ENCODE measurements at places on chromosomes 11 and 22. TPM values are rescaled to one million over a fixed set of nuclear protein-coding genes. Genes with fewer than 3 reads are reported as not detected.

- DNase-seq: no peak
Observed at GRCh38 chr11:112368381-112368780, 107.7 kb upstream of the PLET1 start.

DNA sequence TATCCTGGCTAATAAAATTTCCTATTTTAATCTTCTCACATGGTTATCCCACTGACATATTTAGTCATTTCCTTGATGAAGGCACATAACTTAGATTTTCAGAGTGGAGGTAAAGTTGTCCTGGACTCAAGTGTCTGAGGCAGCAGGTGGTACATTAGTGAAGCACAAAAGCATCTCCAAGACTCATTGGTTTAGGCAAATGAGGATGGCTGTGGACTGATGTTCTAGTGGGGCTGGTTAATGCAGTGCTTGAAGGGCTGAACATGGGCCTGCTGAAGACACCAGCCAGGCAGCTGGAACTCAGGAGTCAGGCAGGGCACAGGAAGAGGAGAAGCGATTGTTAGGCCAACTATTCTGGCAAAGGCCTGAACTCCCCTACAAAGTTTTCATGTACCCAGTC is 76.3 kb upstream of the SESN3 start:
- no peak for DNase-seq

- DNase-seq: no peak
Observed at GRCh38 chr22:44925465-44926123, 84.2 kb downstream of the PHF21B start.

AGBL2 gene
- not detected for total RNA-seq

DNA sequence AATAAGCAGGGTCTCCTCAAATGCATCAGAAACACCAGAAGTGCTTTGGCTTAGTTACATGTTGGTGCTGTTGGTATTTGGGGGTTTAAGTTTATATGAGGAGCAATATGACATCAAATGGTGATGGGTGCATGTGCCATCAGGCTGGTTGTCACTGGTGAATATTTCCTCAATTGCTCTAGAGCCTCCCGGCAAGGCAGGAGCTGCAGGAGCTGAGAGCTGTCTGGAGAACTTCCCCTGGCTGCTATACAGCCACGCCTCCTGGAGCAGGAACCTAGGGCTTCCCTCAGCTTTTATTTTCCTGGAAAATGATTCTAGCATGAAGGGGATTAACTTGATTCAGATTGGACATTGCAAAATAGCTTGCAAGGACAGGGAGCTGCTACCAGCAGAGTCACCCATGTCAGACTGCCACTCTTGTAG is 15.8 kb downstream of the IGLL5 start:
- DNase-seq: no peak

TBX1 gene
- total RNA-seq: 0.24 TPM

DNA sequence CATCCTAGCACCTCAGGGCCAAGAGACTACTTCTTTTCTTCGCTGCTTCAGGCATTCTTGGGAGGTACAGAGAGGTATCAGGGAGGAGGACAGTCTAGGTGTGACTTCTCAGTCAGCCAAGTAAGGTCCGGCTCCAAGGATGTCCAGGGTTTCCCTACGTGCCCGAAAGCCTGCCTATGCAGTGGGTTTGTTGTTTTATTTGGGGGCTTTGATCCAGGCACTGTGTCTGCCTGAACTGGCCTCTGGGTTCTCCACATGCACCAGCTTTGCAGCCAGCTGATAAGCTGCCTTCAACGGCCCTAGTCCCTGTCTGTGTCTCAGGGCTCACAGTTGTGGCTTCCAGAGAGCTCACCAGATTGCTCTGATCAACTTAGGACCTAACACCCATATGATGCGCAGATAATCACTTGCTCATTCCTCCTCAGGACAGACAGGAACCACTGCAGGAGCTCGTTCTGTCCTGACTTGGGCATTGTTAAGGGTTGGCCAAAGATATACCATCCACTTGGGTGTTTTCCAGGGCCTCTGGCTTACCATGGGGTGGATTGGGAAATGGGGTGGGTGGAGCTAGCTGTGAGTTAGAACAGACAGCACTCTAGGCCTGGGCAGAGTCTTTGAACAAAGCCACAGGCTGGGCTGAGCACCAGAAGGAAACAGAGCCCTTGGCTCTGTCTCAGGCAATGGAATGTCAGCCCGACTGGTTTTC is 45.5 kb upstream of the CRYBB3 start:
- DNase-seq: peak; percentile 77

DNA sequence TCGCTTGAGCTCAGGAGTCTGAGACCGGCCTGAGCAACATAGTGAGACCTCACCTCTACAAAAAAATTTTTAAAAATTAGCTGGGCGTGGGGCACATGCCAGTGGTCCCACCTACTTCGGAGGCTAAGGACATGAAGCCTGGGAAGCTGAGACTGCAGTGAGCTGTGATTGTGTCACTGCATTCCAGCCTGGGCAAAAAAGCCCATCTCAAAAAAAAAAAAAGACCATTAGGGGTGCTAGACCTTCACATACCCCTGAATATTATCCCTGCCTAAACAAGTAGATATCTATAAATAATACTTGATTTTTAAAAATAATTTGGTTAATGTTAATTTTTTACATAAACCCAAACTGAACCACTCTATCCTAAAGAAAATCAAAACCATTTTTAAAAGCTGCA is 24.2 kb downstream of the NUP98 start:
- no peak for DNase-seq

GRCh38 chr22:19914201-19914943 is 27.2 kb upstream of the COMT start:
- DNase-seq: no peak

GRCh38 chr11:128294671-128295050 is 292.7 kb downstream of the ETS1 start:
- DNase-seq: no peak

- DNase-seq: no peak
Observed at GRCh38 chr11:96482193-96482592, 92.4 kb downstream of the JRKL start.

DNA sequence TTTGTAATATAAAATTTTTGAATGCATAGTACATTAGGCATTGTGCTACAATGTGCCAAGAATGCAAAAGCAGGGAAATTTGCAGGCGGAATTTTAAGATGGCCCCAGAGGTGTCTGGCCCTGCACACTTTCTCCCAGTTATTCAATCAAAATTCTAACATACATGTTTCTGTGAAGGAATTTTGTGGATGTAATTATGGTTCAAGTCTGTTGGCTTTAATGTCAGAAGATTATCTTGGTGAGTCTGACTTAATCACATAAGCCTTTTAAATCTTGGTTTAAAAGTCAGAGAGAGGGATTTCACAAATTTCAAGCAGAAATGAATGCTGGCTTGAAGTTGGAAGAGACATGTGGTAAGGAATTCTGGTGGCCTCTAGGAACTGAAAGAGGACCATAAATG is 423.4 kb upstream of the CCDC179 start:
- DNase-seq: no peak

DNA sequence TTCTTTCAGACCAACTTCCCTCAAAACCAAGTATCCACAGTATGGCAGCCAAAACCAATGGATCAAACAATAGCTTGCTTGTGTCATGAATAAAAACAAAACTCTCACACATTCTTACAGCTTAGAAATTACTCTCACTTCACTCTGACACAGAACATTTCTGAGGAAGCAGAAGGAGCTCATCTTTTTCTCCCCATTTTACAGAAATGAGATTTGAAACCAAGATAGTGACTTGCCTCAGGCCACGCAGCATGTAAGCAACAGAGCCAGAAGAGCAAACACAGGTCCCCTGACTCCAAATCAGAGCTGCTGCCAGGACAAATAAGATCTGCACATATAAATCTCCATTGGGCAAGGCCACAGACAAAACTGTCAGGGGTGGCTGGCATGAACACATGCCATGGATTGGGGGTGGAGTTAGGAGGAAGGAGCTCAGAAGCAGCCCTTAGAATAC is 64.8 kb downstream of the RAB30 start:
- DNase-seq: no peak

GRCh38 chr11:25970726-25971508 is 361.0 kb upstream of the ANO3 start:
- DNase-seq: no peak

- DNase-seq: no peak
Observed at GRCh38 chr22:33722816-33723215, 197.5 kb downstream of the LARGE1 start.

OR51E2 gene
- 0.15 TPM for total RNA-seq

- no peak for DNase-seq
Observed at GRCh38 chr22:48647606-48648515, 1179.8 kb downstream of the BRD1 start.

SH3BP1 gene
- total RNA-seq: 4.0 TPM

LARGE1 gene
- 101 TPM for total RNA-seq

PRR33 gene
- total RNA-seq: not detected

GRCh38 chr11:107623183-107623582 is 32.2 kb downstream of the ELMOD1 start:
- no peak for DNase-seq

DNA sequence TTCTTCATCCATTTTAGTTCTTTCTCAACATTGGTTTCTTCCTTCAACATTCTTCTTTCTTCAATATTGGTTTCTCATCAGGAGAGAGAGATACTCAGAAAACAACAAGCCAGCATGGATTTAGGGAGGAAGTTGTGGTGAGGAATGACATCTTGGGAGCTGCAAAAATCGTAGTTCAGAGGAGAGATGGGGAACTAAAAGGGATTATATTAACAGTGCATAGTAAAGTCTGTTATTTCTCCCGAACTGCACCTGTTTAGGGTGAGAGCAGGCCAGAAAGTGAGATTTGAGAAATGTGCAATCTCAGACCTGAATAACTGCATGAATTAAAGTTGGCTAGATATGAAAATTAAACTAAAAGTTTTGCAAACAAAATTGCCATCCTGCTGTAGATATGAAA is 94.5 kb downstream of the CASP12 start:
- no peak for DNase-seq

RIC3 gene
- 7.9 TPM for total RNA-seq

GRCh38 chr11:108122166-108122628 is 830 bp downstream of the ACAT1 start:
- no peak for DNase-seq

SCUBE2 gene
- 1.6 TPM for total RNA-seq

- no peak for DNase-seq
Observed at GRCh38 chr11:111399187-111400031, 20.3 kb upstream of the POU2AF1 start.

MRGPRX3 gene
- not detected for total RNA-seq

DNA sequence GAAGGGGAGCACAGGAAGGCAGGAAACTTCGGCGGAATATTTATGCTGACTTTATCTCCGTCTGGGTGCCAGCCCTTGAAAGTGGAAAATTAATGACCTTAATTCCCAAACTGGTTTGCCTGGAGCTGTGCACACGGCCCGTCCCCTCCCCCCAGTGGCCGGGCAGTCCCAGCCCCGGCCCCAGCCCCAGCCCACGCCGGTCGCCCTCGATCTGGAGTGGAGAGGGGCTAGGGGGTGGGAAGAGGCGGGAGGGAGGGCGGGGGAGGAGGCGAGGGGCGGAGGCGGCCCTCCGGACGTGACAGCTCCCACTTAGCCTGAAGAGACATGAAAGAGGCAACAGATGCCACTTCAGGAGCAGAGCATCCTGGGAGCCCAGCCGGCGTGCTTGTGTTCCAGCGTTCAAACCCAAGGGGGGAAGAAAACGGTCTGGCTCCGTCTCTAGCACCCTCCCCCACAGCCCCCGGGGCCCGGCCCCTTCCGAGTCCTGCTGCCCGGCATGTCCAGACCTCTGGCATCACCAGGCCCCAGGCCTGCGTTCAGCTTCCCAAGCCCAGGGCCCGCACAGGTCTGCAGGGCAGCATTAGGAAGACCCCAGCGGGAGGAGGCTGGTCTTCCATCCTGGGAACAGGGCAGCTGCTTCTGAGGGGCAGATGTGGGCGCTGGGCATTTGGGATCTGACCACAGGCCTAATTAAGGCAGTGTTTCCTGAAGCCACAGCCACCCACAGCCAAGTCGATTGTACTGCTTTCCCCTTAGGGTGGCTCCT is 20.0 kb upstream of the LMO1 start:
- peak; percentile 56 for DNase-seq

PIH1D2 gene
- 1.7 TPM for total RNA-seq

FAM83F gene
- 4.6 TPM for total RNA-seq

GPR83 gene
- 0.12 TPM for total RNA-seq

DNA sequence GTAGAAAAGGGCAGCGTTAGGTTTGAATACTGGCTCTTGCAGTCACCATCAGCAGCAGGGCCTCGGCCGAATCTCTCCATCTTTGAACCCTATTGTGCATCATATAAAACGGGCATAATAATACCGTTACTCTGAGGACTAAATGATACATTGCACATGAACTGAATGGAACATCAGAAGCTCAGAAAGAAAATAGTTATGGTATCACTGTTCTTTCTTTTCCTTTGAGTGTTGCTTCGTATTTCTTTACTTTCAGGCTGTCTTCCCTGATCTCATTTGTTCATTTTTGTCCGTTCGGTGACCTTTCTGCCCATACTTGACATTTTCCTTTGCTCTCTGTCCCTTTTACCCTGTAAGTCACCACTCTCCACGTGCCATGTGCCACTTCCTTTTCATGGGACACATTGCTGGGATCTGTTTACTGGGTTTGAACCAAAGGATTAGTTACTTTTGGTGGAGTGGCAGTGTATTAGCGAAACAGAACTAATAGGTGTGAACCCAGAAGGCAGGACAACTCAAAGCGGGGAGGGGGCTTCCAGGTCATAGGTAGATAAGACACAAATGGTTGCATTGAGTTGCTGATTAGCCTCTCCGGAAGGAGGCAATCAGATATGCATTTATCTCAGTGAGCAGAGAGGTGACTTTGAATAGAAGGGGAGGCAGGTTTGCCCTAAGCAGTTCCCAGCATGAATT is 717 bp upstream of the ZNF202 start:
- DNase-seq: no peak

KRTAP5-8 gene
- total RNA-seq: not detected

PARVB gene
- 43.8 TPM for total RNA-seq

GRCh38 chr22:37971475-37972434 is 12.6 kb downstream of the SOX10 start:
- DNase-seq: no peak

- no peak for DNase-seq
Observed at GRCh38 chr11:818396-819128, at the start of gene PNPLA2. Gene PNPLA2, plus strand, starts transcription at chr11:818914. Its CDS starts 805 bp downstream, at chr11:819719.

DNA sequence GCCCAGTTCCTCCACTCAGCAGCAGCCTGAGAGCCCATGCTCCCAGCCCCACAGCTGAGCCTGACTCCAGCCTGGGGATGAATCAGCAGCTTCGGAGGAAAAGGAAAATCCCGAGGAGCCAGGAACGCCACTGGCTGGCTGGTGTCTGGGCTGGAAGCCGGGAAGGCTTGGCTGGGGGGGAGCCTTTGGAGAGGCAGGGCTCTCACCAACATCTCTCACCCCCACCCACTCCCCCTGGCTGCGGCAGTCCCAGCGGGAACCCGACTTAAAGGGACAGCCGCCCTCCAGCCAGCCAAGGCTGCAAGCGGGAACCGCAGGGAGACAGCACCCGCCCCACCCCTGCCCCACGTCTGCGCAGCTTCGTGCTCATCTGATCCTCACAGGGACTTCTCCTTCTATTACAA is 28.4 kb downstream of the KIAA0930 start:
- DNase-seq: peak; percentile 89

GRCh38 chr11:82229341-82229740 is 504.3 kb downstream of the FAM181B start:
- no peak for DNase-seq

DNA sequence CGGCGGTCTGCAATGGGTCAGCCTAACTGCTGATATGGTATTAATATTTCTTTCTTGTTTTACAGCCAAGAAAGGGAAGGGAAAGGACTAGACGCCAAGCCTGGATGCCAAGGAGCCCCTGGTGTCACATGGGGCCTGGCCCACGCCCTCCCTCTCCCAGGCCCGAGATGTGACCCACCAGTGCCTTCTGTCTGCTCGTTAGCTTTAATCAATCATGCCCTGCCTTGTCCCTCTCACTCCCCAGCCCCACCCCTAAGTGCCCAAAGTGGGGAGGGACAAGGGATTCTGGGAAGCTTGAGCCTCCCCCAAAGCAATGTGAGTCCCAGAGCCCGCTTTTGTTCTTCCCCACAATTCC is 1.9 kb downstream of the MDK start:
- DNase-seq: no peak

All from right atrium auricular region (tissue), 2 donors.